ENCODE measurements at places on chromosomes 3 and 15.

DNA sequence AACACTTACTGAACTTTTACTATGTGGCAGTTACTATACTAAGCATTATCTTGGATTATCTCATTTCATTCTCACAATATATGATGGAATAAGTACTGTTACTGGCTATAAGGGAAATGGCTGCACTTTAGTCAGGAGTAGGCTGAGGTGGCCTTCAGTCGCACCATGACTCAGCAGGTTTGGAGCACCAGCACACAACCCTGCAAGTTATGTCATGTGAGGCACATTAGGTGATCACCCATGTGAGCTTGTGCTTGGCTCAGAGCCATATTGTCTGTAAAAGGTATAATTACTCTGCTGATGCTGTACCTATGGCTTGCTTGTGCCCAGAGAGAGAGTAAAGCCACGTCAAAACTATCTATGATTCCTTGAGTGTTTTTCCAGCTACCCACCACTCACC, 54.1 kb upstream of the TIPARP start:
- DNase-seq = no peak

GRCh38 chr15:84631706-84632272, 22.3 kb downstream of the WDR73 start:
- DNase-seq = no peak

GRCh38 chr3:186693843-186694242, 23.3 kb upstream of the KNG1 start:
- DNase-seq = no peak

DNA sequence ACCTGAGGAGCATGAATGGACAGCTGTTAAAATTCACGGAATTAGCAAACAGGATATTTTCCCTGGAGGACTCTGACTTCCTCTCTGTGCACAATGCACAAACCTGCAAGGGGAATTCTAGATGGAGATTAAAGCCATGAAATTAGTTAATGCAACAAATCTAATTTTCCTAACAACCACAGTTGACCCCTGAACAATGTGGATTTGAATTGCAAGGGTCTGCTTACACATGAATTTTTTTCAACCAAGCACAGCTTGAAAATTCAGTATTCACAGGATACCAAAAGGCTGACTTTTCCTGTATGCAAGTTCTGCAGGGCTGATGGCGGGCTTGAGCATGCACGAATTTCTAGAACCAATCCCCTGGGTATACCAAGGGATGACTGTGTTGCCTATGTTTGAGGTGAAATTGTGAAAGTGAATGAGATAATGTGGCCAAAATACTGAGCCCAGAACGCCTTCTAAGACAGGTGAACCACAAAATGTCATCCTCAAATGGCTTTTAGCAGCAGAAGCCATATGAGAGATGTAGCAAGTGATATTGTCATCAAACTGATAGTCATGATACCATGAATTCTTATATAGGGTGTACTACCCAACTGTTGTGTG, 52.5 kb downstream of the COL8A1 start:
- no peak for DNase-seq

GRCh38 chr3:99918715-99919114, 101.1 kb downstream of the CMSS1 start:
- DNase-seq = no peak

GRCh38 chr3:171874879-171875278, 31.7 kb downstream of the TMEM212 start:
- no peak for DNase-seq

All from stimulated activated CD8-positive, alpha-beta memory T cell treated with anti-CD3 and anti-CD28 coated beads, Interleukin-7, amount 100 ng/mL, for 48 hours (primary cell).